ENCODE measurements at places on chromosomes 16 and 17. TPM values are rescaled to one million over a fixed set of nuclear protein-coding genes. Genes with fewer than 3 reads are reported as not detected.

DNA sequence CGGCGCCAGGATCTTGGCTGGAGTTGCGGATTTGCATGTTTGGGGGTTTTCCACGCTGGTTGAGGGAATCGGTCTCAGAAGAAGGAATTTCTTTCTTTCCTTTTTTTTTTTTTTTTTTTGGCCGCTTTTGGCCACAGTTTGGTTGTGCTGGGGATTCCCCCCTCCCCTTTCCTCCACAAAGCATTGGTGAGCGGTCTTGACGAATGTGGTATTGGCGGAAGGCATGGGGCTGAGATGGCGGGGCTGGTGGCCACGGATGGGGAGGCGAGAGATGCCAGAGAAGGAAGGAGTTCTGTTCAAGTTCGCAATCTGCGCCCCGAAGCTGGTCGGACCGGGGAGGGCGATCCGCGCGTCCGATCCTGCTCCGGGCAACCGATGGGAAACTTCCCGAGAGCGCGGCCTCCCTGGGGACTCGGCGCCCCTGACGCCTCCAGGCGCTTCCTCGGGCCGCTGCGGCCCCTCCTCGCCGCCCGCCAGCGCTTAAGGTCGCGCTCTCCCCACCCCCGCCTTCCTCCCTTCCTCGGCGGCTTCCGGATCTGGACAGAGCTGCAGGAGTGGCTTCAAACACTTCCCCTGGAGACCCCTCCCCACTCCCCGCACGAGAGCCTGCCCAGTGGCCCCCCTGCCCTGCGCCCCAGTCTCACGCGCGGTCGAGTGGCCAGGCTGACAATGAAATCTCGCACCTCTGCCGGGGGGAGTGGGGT, 43.2 kb downstream of the RAI1 start:
- ATAC-seq: no peak

Gene ALOX15B
- total RNA-seq: 121 TPM

- no peak for ATAC-seq
These were observed 21.9 kb downstream of the OMG start for GRCh38 chr17:31275116-31275515.

Gene COTL1
- 16.3 TPM for total RNA-seq

Measured in esophagus mucosa (tissue), 1 donor.